ENCODE measurements at places on chromosomes 3 and 15.

DNA sequence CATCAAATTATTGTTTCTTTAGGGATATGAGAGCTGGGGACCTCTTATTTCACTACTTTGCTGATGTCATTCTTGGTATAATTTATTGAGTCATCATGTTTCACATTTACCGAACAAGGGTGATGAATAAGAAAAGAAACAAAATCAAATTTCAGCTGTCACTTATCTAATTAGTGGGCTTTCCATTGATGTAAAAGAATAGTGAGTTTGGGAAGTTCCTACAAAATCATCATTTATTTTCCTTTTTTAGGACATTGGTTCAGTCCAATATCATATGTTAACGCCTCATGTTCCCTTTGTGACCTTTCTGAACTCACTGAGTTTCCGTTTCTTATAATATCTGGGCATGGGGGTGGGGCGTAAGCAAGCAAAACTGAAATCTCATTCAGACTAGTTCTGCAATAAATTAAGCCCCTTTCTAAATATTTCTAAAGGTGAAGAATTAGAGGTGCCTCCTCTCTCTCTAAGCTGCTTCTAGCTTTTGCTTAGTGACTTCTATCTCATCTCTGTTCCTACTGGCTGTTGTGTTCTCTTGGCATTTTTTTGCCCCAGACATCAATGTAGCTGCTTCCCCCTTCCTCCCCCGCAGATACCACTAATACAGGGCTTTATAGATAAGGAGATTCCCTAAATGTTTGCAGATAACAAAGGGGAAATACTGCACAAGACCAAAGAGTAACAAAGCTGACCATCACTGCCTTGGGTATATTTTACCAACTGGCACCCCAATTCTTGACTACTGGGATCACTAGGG, 238.0 kb upstream of the CTNNB1 start:
- no peak for DNase-seq

GRCh38 chr15:43220991-43221403, at the start of gene EPB42:
Gene EPB42 (minus strand): TSS chr15:43221018. CDS start chr15:43220825, 193 bp downstream.
- DNase-seq, result no peak

- no peak for DNase-seq
These were observed 31.9 kb upstream of the RAB6B start for GRCh38 chr3:133927540-133928066.

GRCh38 chr3:37162501-37163245, 11.7 kb downstream of the LRRFIP2 start:
- DNase-seq, result no peak

Measured in SHP77 treated with DMSO at 0.1 percent for 48 hours (cell line).